Cardiac muscle cell (in vitro differentiated cells and primary cell): ENCODE measurements at places on chromosomes 11 and 22. TPM values are rescaled to one million over a fixed set of nuclear protein-coding genes. Genes with fewer than 3 reads are reported as not detected.

- H3K36me3 ChIP-seq, result no peaks in the 10 kb centered on the region
- no peak overlapping the region for H3K27ac ChIP-seq
- H3K27me3 ChIP-seq, result no peaks in the 10 kb centered on the region
Measured at GRCh38 chr22:50139843-50140415, 30.6 kb upstream of the PANX2 start.

DNA sequence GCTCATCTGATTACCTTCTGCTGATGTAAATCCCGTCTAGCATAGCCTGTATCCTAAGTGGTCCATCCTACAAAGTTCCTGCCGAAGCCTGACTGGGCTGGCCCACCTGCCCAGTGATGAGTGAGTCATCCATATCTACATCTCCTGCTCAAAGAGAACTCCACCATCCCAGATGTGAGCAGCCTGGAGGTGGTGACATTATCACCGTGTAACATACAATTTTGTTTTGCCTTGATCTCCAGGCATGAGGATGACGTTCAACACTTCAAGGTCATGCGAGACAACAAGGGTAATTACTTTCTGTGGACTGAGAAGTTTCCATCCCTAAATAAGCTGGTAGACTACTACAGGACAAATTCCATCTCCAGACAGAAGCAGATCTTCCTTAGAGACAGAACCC is 5.6 kb downstream of the TMA7B start:
- no peak overlapping the region for H3K4me3 ChIP-seq
- H3K27me3 ChIP-seq, result no peaks in the 10 kb centered on the region
- H3K36me3 ChIP-seq, result no peaks in the 10 kb centered on the region
- H3K4me1 ChIP-seq, result no peaks in the 10 kb centered on the region
- no peak for DNase-seq
- H3K27ac ChIP-seq, result no peak overlapping the region

MOV10L1 gene
- total RNA-seq, result 0.18 TPM in 1 of 2 replicates, not detected in the other

GRCh38 chr22:22576244-22576988 is 17.4 kb upstream of the PRAME start:
- H3K4me1 ChIP-seq, result no peaks in the 10 kb centered on the region
- no peak overlapping the region for H3K27ac ChIP-seq
- H3K36me3 ChIP-seq, result no peaks in the 10 kb centered on the region
- H3K4me3 ChIP-seq, result no peak overlapping the region
- no peaks in the 10 kb centered on the region for H3K27me3 ChIP-seq

P2RY6 gene
- total RNA-seq, result 0.07 and 0.39 TPM in 2 replicates

DNA sequence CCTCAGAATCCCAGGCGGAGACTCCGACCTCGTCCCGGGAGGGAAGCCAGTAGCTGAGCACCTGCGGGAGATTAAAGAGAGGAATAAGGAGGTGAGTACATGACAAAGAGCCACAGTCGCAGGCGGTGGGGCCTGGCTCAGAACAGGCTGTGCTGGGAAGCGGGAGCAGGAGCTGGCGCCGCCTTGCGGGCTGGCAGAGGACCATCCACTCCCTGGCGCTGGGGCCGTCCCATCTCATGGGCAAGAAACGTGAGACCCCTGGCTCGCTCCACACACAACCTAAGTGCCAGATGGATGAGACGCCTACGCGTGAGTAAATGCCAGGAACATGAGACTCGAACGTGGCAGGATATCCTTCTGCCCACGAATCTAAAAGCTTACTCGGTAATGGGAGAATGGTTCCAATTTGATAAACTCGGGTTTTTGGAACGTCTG is 6.3 kb downstream of the CEND1 start:
- H3K36me3 ChIP-seq, result no peaks in the 10 kb centered on the region
- DNase-seq, result peak; percentile 89
- H3K27me3 ChIP-seq, result no peaks in the 10 kb centered on the region
- no peak overlapping the region for H3K4me3 ChIP-seq

- no peaks in the 10 kb centered on the region for H3K36me3 ChIP-seq
- no peak overlapping the region for H3K4me3 ChIP-seq
- H3K27me3 ChIP-seq, result no peaks in the 10 kb centered on the region
Measured at GRCh38 chr11:102272047-102272824, 45.0 kb upstream of the BIRC3 start.

GRCh38 chr11:69638941-69639681 is 1.8 kb upstream of the CCND1 start:
- H3K4me3 ChIP-seq, result peak overlapping the region; percentile 30
- H3K4me1 ChIP-seq, result peaks cover 3% of the 10 kb centered on the region

DNA sequence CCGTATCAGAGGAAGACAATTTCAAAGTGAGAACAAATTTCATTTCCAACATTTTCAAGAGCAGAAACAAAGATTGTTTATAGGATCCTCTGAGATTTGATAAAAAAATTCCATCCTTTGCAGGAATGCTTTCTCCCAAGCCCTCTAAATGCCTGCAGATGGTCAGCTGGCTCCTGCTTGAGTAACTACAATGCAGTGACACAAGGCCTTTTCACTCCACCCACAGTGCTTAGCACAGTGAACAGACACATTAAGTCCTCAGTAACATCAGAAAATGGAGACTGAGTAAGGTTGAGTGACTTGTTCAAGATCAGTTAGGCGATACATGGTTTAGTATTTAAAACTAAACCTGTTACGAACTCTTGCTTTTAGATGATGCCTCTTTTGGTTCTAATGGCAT is 527.1 kb upstream of the CCDC90B start:
- no peak overlapping the region for H3K4me3 ChIP-seq
- H3K27ac ChIP-seq, result no peak overlapping the region
- DNase-seq, result no peak

DNA sequence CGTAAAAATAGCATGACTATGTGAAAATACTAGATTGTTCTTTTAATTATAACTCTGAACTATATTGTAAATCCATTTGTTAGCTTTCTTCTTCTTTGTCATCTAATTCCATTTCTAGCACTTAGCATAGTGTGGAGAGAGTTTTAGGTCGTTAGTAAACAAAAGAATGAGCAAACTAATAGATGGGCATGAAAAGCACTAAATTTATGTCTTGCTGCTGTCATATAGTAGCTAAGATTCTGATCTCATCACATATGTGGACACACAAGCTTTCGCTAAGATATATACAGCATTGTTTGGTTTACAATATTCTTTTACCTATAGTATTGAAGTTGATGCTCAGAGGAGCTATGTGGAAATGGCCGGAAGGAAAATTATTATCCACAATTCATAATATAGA is 370.5 kb downstream of the CNTN5 start:
- no peaks in the 10 kb centered on the region for H3K27me3 ChIP-seq
- no peaks in the 10 kb centered on the region for H3K36me3 ChIP-seq
- no peak for DNase-seq
- H3K4me1 ChIP-seq, result no peaks in the 10 kb centered on the region

DNA sequence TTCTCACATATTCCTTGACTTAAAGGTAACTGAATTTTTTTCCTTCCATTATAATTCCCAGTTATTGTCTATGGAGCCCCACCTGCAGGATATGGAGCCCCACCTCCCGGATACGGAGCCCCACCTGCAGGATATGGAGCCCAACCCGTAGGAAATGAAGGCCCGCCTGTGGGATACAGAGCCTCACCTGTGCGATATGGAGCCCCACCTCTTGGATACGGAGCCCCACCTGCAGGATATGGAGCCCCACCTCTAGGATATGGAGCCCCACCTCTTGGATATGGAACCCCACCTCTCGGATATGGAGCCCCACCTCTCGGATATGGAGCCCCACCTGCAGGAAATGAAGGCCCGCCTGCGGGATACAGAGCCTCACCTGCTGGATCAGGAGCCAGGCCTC is 28.1 kb downstream of the WBP2NL start:
- no peaks in the 10 kb centered on the region for H3K27me3 ChIP-seq
- no peak for DNase-seq
- no peaks in the 10 kb centered on the region for H3K4me1 ChIP-seq
- no peaks in the 10 kb centered on the region for H3K36me3 ChIP-seq
- H3K4me3 ChIP-seq, result no peak overlapping the region

DNA sequence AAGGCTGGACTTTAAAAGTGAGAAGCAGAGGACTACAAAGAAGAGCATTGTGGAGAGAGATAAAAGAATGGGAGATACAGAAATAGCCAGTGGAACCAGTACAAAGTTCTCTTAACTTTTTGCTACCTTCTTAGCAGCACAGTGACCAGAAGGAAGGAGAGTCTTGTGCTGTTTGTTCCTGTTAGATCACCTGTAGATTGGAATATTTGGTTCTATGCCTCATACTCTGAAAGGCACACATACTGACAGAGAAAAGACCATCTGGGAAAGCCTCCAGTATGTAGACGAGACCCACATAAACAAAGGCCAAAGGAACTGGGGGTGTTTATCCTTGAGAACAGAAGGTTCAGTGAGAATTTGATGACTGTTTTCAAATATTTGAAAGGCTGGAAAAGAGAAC is 18.7 kb downstream of the RNF141 start:
- DNase-seq, result no peak
- no peak overlapping the region for H3K27ac ChIP-seq
- peaks cover 20% of the 10 kb centered on the region for H3K36me3 ChIP-seq
- H3K4me3 ChIP-seq, result no peak overlapping the region

DNA sequence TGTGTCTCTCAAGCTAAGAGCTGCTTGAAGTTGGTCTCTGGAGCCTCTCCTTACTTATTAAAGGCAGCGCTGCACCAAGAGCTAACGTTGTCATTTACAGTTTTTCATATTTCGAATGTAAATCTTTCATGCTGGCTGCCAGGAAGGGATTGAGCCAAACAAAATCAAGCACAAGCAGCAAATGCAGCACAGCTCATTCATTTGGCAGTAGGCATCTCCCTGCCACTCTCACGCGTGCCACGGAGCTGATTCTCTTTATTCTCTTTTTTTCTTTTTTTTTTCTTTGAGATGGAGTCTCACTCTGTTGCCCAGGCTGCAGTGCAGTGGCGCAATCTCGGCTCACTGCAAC is 1.4 kb upstream of the VEGFB start:
- no peaks in the 10 kb centered on the region for H3K27me3 ChIP-seq
- DNase-seq, result no peak
- no peak overlapping the region for H3K27ac ChIP-seq
- peaks cover 11% of the 10 kb centered on the region for H3K4me1 ChIP-seq
- H3K4me3 ChIP-seq, result no peak overlapping the region
- no peaks in the 10 kb centered on the region for H3K36me3 ChIP-seq

OR4D10 gene
- total RNA-seq, result not detected in 2 replicates

TIGD3 gene
- 1.7 and 2.9 TPM in 2 replicates for total RNA-seq

- H3K4me1 ChIP-seq, result no peaks in the 10 kb centered on the region
- H3K36me3 ChIP-seq, result no peaks in the 10 kb centered on the region
- DNase-seq, result peak; percentile 48
- no peak overlapping the region for H3K4me3 ChIP-seq
- no peaks in the 10 kb centered on the region for H3K27me3 ChIP-seq
- no peak overlapping the region for H3K27ac ChIP-seq
Measured at GRCh38 chr11:27592098-27592780, 85.7 kb upstream of the LIN7C start.

AGBL2 gene
- 0.25 and 0.69 TPM in 2 replicates for total RNA-seq

DNA sequence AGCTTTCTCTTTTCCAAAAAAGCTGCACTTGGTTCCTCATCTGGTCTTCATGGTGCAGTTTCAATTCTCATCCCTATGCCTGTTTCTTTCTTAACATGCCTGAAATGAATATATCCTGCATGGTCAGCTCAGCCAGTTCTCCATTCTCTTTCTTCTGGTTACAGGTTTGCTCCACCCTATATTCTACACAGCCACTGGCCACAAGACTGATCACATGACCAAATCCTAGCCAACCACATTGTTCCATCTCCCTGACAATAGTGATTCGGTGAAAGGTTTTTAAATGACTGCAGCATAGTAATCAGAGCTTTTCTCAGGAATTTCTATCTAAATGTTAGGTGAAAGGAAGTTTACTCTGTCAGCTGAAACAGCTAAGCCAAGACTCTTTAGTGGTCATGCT is 891.4 kb downstream of the METTL15 start:
- no peaks in the 10 kb centered on the region for H3K4me1 ChIP-seq
- no peak overlapping the region for H3K4me3 ChIP-seq
- H3K36me3 ChIP-seq, result no peaks in the 10 kb centered on the region

DNA sequence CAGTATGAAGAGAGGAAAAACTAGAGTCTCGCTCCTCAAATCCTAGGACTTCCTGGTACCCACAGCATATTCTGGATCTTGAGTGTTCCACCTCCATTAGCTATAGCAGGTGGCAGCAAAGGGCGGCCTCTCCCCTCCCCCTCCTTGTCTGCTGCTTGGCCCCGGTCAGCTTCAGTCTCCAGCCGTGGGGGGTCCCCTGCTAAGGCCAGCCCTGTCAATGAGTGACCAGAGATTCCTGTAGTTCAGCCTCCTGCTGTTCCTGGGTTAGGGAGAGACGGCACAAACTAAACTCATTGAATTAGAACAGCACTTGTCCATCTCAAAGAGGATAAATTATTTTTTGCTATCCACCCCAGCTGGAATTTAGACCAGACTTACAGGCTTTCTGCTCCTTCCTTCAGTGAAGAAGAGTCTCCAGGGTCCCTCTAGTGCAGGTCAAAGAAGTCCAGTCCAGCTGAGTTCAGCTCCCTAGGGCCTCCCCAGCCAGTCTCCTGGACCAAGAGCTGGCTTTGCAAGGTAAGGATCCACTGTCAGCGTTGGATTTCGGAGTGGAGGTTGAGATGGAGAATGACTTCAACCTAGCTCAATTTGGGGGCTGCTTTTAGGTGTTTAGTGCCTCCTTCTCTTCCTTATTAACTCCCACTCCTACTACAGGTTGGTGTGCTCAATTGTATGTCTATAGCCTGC is 1.1 kb upstream of the PHLDB1 start:
- peaks cover 43% of the 10 kb centered on the region for H3K27me3 ChIP-seq
- peaks cover 20% of the 10 kb centered on the region for H3K4me1 ChIP-seq
- DNase-seq, result peak; percentile 40

GRCh38 chr11:20005747-20006146 is 154.5 kb downstream of the DBX1 start:
- H3K27ac ChIP-seq, result peak overlapping the region; percentile 93
- no peaks in the 10 kb centered on the region for H3K36me3 ChIP-seq
- H3K27me3 ChIP-seq, result no peaks in the 10 kb centered on the region
- H3K4me3 ChIP-seq, result no peak overlapping the region

MMP12 gene
- total RNA-seq, result not detected in 2 replicates

GRCh38 chr11:37849706-37850105 is 1251.7 kb upstream of the RAG2 start:
- DNase-seq, result no peak
- H3K27ac ChIP-seq, result no peak overlapping the region
- H3K4me1 ChIP-seq, result no peaks in the 10 kb centered on the region
- no peak overlapping the region for H3K4me3 ChIP-seq
- no peaks in the 10 kb centered on the region for H3K27me3 ChIP-seq

DNA sequence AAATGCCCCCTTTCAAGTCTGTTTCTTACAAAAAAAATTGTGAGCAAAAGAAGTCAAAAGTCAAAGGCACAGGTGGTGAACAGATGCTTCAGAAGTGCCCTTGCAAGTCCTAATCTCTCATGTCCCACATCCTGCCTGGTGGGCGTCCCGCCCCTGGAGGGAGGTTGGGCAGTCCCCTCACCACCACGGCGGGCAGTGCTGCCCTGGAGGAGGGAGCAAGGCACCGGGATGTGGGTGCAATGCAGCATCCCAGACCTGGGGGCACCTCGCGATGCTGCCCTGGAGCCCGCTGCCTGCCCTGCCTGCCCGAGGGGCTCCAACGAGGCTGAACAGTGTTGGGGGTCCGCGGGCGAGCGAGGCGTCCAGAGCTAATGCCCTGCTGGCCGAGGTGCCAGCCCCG is 15.9 kb downstream of the MRGPRG start:
- DNase-seq, result no peak
- no peak overlapping the region for H3K27ac ChIP-seq
- H3K4me1 ChIP-seq, result no peaks in the 10 kb centered on the region
- H3K36me3 ChIP-seq, result no peaks in the 10 kb centered on the region
